ENCODE measurements at places on chromosomes 4 and X.

DNA sequence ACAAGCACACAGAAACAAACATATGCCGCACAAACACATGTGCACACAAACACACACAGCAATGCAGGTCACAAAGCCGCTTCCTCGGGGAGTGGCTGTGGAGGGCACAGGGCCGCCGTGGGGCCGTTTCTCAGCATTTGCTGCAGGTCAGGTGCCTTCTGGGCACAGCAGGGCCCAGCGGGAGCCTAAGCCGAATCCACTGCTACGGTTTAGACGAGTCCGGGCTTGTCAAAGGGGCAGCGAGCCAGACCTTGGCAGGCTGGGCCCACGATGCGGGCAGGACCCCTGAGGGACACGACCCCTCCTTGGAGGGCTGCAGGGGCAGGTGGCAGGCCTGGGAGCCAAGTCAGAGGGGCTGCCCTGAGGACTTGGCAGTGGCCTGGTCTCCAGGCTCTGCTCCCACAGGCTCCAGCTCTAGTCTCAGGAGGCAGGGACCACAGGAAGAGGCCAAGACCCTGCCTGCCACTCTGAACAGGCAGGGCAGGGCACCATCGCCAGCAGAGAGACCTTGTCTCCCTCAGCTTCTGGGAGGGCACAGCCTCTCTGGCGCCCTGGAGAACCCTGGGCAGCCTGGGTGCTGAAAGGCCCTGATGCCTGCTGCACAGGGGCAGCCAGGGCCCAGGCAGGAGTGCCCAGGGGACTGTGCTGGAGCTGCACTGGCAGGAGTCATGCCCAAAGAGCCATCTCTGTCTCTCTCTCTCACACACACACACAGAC is 5.5 kb upstream of the ATP2B3 start:
- no peak for DNase-seq

DNA sequence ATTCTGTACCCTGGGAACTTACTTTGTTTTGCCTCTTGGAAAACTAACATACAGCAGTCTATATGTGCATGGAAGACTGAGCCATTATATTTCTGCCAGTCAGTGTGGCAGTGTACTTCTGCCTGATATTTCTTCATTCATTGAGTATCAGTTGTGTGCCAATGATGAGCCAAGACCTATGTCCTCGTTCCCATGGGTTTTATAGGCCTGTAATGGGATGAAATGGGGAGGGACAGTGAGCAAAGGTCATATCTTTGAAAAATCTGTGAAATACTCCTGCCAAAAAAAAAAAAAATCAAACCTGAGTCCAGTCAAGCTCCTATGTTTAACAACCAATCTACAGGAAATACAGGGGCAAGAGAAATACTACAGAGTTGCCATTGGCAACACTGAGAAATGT is 9.1 kb downstream of the NSD2 start:
- DNase-seq = no peak

DNA sequence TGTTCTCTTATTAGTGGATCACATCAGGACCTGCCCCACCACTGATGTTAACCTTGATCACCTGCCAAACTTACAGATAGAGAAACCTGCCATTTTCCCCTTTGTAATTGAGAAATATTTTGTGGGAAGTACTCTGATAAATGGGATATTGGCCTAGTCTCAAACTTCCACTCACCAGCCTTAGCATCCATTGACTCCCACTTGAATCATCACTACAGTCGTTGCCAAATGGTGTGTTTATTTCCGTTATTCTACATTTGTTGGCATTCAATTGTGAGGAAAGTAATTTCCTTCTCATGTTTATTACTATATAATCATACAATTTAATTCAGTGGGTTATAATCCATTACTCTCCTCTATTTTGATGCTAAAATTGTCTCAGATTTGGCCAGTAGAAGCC is 156.4 kb upstream of the CXCL13 start:
- no peak for DNase-seq

DNA sequence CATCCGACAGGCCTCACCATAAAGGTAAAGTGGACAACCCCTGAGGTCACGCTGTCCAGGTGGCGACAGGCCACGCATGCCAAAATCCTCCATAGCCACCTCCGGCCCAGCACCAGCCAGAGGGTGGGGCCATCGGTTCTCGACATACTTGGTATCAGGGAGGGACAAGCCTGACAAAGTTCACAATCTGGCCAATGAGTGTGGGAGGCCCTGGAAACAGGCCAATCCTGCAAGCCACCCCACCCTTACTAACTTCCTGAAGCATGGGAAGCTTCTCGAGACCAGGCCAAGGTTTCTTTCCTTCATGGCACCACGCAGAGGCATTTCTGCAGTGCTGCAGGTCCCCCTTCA is 73.8 kb downstream of the MTMR1 start:
- DNase-seq = no peak

DNA sequence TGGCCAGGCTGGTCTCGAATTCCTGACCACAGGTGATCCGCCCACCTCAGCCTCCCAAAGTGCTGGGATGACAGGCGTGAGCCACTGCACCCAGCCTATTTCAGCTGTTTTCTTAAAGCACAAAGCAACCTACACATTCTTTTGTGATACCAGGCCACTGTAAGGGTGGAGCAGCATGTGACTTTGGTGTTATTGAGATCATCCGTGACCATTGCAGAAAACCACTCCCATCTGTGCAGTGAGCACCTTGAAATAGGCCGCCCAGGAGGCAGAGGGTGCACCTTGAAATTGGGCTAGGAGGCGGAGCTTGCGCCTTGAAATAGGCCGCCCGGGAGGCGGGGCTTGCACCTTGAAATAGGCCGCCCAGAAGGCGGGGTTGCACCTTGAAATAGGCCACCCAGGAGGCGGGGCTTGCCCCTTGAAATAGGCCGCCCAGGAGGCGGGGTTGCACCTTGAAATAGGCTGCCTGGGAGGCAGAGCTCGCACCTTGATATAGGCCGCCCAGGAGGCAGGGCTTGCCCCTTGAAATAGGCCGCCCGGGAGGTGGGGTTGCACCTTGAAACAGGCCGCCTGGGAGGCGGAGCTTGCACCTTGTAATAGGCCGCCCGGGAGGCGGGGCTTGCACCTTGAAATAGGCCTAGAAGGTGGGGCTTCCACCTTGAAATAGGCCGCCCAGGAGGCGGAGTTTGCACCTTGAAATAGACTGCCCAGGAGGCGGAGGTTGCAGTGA is 9.0 kb upstream of the SLC25A6 start:
- no peak for DNase-seq

GRCh38 chr4:43987331-43987944 is 461.2 kb downstream of the KCTD8 start:
- DNase-seq = no peak

DNA sequence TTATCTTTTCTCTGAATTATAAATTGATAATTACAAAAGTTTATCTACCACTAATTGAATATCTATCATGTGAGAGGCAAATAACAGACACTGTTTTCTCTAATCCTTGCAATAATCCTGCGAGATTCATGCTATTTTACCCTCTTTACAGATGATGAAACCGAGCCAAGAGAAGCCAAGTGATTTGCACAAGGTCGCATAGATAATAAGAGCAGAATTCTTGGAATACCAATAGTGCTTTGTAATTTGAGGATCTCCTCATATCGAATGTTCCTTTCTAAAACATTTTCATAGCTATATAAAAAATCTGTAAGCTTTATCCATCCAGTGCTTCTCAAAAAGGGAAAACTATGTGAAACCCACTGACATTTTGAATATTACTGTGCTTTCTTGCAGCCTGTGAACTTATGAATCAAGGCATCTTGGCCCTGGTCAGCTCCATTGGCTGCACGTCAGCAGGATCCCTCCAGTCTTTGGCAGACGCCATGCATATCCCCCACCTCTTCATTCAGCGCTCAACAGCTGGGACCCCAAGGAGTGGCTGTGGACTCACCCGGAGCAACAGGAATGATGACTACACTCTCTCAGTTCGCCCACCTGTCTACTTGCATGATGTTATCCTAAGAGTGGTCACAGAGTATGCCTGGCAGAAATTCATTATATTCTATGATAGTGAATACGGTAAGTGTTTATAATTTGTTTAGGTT is 743.8 kb upstream of the ATOH1 start:
- DNase-seq = no peak

GRCh38 chr4:80014531-80014930 is 58.5 kb downstream of the ANTXR2 start:
- no peak for DNase-seq

DNA sequence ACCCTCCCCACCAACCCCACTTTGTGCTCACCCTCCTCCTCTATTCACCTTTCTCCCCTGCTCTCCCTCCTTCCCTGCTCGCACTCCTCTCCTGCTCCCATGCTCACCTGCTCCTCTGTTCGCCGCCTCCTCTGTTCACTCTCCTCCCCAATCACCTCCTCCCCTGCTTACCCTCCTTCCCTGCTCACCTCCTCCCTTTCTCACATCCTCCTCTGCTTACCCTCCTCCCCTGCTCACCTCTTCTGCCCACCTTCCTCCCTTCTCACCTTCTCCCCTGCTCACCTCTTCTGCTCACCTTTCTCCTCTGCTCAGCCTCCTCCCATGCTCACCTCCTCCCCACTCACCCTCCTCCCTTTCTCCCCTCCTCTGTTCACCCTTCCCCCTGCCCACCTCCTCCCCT is 357.2 kb downstream of the UNC5C start:
- no peak for DNase-seq

GRCh38 chr4:38696697-38697096 is 32.7 kb downstream of the KLF3 start:
- DNase-seq = no peak

DNA sequence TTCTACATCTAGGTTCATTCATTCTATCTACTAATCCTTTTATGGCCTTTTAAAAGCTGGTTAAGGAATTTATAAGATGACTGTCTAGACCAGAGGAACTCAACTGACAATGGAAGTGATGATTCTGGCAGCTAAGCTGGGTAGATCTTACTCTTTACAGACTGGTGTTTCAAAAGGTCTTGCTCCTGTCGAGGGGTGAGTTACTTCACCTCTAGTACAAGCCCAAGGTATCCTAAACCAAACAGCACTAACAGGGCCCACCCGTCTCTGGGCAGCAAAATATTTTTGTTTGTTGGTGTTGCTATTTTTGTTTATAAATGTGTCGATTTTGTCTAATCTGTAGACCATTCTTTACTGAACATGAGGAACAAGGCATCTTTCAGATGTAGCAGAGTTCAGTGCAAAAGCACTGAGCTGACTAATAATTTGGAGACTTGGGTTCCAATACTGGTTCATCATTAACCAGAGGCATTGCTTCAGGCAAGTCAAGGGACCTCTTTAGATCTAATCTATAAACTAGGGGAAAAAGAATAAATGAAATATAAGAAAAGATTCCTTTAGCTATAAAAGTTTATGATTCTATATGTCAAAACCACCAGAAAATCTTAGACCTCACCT is 90.3 kb upstream of the FRG1 start:
- DNase-seq = no peak

GRCh38 chr4:156378033-156378665 is 424.5 kb upstream of the CTSO start:
- no peak for DNase-seq

GRCh38 chr4:181046809-181047208 is 1196.4 kb upstream of the TENM3 start:
- DNase-seq = no peak

GRCh38 chrX:125005863-125006262 is 313.8 kb upstream of the TEX13C start:
- DNase-seq = no peak

- no peak for DNase-seq
Observed at GRCh38 chrX:26651755-26652154, 435.8 kb downstream of the MAGEB5 start.

GRCh38 chr4:140633124-140633523 is 64.4 kb upstream of the UCP1 start:
- DNase-seq = no peak

- DNase-seq = no peak
Observed at GRCh38 chr4:73181231-73181630, 77.4 kb downstream of the ANKRD17 start.

DNA sequence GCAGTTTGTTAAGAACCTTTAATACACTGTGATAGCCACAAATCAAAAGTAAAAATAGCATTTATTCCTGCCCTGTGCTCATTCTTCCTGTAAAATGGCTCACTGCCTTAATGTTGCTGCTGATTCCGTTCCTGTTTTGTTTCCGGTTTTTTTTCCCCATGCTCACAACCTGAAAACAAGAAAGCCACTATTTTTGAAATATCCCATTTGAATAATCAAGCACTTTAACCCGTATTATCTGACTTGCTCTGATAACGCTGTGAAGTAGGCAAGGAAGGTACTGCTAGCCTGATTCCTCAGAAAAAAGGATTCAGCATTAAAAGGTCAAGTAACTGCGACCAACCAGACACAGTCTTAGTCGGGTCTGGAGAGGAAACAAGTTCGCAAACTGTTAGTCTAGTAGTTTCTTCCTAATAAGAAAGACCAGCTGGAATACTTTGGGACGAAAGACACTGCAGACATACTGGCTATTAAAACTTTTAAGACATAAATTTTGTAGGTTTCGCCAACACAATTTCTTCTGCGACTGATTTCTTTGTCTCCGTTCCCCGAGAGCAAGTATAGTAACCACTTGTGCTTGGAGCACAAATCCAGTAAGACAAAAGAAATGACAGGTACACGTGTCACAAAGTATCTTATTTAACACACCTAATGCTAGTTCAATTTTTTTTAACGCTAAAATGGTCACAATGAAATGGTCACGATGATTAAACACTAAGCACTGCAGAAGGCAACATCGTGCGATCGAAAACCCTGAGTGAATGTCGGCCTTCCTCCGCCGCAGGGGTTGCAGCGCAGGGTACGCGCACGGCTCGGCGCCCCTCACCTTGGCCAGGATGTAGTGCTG is 802 bp downstream of the COX18 start:
- no peak for DNase-seq

GRCh38 chr4:72352711-72353110 is 216.3 kb downstream of the ADAMTS3 start:
- no peak for DNase-seq

DNA sequence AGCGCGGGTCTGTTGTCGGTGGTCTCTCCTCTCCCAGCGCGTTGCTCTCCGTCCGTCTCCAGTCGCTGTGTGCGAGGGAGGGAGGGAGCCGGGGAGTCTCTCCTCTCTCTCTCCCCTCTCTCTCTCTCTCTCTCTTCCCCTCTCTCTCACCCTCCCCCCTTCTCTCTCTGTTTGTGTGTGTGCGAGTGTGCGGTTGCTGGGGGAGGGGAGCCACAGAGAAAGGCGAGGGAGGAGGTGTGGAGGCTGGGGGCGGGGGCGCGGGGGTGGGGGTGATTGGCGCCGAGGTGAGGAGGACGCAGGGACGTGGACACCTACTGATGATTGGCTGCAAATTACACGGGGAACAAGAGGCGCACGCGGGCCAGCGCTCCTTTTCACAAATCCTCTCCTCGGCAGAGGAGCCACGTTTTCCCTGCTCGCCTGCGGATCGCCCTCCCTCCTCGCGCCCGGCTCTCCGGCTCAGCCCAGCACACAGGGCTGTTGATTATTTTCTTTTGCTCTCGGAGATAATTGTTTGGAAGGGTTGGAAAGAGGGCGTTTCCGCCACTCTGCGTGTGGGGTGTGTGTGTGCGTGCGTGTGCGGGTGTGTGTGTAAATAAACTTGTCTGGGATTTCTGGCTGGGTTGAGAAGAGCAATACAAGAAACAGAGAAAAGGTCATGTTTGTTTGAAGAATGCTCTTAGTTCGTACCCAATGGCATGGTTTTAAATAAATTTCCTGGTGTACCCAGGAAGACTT is at the start of gene CXXC4:
Gene CXXC4, minus strand, starts transcription at position 73 of the 738 bp plus-strand sequence. CDS start 3,092 bp downstream, outside the sequence.
- DNase-seq = no peak

- no peak for DNase-seq
Observed at GRCh38 chr4:79049840-79050540, 110.8 kb upstream of the PAQR3 start.

Measured in stimulated activated CD8-positive, alpha-beta memory T cell treated with anti-CD3 and anti-CD28 coated beads, Interleukin-2, amount 100 ng/mL, for 1 hour (primary cell).